NCI-H1417 treated with DMSO at 0.1 percent for 48 hours (cell line): ENCODE measurements at places on chromosomes 5 and 9.

- DNase-seq = no peak
Measured at GRCh38 chr5:142508591-142508990, 177.3 kb downstream of the FGF1 start.

GRCh38 chr9:95857124-95857523 lies 18.4 kb upstream of the ERCC6L2 start:
- DNase-seq = no peak

DNA sequence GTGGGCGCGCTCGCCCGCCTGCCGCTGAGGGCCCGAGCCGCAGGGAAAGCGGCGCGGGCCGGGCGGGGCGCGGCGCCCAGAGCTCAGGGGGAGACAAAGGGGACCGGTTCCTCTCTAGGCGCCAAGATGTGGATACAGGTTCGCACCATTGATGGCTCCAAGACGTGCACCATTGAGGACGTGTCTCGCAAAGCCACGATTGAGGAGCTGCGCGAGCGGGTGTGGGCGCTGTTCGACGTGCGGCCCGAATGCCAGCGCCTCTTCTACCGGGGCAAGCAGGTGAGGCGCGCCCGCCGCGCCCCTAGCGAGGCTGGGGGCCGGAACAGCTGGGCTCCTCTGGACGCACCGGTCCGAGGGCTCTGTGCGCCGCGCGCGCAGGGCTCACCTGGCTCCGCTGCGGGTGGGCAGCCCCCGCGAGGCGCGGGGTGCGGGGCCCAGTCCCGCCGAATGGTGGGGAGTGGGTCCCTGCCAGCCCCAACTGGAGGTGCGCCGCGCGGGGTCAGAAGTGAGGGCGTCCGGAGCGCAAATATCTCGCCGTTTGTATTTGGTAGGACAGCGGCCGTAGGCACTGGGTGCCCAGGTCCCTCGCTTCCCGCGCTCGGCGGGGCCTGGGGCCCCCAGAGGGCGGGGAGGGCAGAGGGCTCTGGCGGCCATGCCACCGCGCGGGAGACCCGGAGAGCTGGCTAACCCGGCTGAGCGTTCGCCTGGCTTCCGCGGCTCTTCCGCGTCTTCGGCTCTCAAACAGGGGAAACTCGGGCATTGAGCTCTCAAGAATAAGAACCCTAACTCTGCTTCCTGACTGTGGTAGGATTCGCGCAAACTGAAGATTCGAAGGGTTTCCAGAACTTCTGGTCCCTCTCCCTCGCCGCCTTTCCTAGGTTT lies 607 bp downstream of the UHRF2 start:
- DNase-seq = no peak

DNA sequence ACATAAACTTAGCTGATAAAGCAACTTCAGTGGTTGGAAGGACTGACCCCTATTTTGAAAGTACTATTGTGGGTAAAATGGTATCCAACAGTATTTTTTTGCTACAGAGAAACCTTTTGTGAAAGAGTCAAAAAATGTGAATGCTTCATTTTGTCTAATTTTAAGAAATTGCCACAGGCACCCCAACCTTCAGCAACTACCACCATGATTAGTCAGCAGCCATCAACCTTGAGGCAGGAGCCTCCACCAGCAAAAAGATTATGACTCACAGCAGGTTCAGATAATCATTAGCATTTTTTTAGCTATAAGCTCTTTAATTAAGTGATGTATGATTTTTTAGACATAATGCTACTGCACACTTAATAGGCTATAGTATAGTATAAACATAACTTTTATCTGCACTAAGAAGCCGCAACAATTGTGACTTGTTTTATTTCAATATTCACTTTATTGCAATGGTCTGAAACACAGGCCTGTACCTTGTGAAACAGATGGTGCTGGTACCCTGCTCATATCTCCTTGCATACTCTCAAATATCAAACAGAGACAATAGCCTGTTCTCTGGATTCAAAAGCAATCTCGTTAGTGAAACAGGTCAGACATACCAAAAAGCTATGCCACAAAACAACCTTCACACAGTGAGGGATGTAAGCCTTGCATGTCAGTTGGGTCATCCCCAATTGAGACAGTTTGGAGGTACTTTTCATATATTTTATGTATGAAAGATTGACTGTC lies 261.2 kb upstream of the FAM174A start:
- DNase-seq = no peak

DNA sequence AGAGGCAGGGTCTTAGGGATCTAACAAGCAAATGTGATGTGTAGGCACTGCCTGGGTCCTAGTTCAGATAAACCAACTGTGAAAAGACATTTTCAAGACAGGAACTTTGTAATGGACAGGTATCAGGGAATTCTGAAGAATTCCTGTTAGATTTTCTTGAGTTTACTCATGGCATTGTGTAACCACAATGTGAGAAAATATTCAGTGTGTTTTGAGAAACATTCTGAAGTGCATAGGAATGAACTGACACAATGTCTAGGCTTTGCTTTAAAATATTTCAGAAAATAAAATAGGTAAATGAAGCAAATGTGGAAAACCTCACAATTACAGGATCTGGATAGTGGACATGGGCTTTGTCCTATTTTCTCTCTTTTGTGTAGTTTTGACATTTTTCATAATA lies 15.2 kb upstream of the AFAP1L1 start:
- DNase-seq = no peak

DNA sequence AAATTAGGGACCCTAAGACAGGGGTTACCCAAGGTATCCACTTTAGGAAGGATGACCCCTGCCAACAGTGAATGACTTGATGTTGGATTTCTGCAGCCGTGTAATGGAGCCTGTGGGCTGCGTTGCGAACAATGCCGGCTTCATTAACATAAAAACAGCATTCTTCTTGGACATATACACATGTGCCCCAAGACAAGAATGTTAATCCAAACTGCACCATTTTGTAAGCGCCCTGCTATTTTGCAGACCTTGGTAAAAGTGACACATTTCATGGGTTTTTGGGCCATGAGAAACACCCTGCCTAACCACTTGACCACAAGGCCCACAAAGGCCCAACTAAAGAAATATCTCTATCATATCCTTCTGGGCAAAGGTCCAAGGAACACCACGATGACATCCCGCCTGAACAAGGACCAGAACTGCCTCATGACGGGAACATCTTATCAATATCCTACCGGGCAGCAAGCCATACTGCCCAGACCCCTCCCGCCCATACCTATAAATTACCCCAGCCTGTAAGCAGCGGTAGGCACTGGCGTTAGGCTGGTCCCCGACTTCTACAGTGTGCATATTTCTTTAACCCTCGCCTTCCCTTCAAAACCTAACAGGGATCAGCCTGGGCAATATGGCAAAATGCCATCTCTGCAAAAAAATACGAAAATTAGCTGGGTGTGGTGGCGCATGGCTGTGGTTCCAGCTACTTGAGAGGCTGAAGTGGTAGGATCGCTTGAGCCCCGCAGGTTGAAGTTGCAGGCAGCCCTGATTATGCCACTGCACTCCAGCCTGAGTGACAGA lies 9.7 kb upstream of the PDCD1LG2 start:
- no peak for DNase-seq

DNA sequence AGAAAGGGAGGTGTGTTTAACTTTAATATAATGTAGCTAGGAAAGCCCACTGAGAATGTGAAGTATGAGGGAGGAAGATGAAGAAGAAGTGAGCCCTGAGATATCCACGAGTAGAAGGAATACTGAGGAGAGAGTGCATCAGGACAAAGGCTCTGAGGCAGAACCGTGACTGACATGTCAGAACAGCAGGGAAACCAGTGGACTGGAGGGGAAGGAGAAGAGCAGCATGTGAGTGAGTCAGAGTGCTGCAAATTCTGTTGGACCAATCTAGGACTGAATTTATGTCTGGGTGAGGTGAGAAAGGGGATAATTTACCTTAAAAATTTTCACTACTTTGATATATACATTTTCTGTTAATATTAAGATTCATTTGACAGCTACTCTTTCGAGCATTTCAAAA lies 110.3 kb downstream of the ST8SIA4 start:
- no peak for DNase-seq

DNA sequence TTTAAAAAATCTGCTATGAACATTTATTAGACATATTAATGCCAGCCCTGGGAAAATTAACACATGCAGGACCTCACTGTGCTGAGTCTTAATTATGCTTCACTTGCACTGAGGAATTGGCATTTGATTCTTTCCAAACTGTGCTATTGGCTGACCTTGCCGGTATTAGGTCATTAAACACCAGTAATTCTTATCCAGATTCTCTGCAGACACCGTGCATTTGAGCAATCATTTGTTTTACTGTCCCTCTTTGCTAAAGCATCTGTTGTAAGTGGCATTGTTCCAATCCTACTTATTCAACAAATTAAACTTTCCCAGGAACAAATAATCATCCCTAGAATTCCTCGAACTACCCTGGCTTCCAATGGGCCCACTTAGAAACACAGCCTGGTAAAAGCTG lies 145.0 kb downstream of the SLC12A2 start:
- no peak for DNase-seq

DNA sequence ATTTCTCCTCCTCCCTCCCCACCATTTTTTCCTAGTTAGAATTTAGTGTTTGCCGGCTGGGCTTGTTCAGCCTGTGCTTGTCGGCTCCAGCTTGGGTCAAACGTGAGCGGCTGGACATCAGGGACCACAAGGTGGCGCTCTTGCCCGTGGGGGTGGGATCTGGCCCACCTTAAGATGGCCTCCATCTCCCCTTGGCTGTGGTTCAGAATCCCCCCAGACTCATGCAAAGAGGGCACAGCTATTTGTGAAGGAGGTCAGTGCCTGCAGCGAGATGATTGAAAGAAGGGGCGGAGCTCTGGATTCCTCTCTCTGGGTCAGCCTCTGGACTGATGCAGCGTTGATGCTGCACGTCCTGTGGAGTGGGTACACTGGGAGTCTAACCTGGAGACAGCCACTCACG lies 283.3 kb upstream of the TUT7 start:
- no peak for DNase-seq

- no peak for DNase-seq
Measured at GRCh38 chr5:35370871-35371270, 140.6 kb upstream of the PRLR start.

GRCh38 chr5:149421834-149422233 lies 42.7 kb upstream of the IL17B start:
- DNase-seq = no peak

- DNase-seq = no peak
Measured at GRCh38 chr5:76736679-76737556, 21.0 kb downstream of the F2R start.

- no peak for DNase-seq
Measured at GRCh38 chr9:113896713-113897112, 20.6 kb downstream of the ZNF618 start.

GRCh38 chr9:136189394-136190236 lies 15.3 kb downstream of the LHX3 start:
- no peak for DNase-seq

DNA sequence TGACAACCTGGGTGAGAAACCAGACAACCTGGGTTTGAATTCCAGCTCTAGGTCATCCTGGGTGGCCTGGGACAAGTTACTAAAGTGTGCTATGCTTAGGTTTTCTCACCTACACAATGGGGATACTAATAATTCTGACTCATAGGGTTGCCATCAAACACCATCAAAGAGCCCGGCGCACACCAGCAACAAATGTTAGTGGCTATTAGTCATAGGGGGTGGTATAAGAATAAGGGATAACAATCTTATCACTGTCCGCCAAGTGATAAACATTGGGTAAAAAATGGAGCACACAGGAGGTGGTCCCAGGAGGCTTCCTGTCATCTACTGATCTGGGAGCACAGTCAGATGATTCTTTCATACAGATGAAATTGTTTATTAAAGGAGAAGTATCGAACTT lies 61.4 kb upstream of the AFAP1L1 start:
- DNase-seq = no peak

DNA sequence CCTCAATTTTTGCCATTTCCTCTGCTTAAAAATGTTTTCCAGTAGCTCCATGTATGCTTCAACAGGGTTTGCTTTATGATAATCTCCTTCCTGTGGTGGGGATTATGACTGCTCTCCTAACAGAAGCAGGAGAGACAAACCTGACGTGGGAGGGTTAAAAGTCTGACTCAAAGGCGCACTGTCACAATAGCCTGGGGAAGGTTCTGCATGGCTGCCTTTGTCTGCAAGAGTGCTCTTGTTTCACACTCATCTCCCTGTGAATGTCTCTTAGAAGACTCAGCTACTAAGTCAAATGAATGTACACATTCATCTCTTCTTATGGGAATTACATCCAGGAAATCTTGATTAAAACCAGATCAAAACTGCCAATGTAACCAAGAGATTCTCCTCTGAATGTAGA lies 90.9 kb upstream of the MTAP start:
- no peak for DNase-seq

DNA sequence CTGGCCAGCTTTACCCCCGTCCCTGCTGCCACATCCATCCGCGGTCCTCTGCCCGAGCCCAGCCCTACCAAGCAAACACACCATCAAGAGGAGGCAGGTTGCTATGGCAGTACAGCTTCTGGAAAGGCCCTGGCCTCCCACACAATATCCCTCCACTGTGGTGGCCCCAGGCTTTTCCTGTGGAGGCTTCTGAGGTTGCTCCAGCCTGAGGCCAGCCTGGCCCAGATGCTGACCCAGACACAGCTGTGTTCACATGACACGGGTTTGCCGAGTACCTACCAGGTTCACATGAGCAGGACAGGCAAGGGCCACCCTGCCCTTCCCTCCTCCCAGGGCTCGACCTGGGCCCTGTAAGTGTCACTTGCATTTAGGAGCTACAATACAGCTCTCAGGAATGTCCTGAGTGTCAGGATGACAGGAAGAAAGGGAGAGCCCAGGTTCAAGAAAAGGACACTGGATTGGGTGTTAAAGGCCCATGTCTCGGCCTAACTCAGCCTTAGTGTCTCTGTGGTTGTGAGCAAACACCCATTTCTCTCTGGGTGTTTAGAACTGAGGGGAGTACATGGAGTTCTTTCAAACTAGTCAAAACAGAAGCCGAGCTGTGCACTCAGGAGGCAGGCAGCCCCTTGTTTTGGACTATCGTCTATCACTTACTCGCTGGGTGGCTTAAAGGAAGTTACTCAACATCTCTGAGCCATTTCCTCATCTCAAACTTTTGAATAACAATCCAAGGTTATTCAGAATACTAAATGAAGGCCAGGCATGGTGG lies 40.2 kb downstream of the NAIF1 start:
- no peak for DNase-seq

GRCh38 chr9:135062254-135062653 lies 25.2 kb upstream of the OLFM1 start:
- no peak for DNase-seq

- DNase-seq = no peak
Measured at GRCh38 chr9:35617548-35617947, 665 bp downstream of the CD72 start.

DNA sequence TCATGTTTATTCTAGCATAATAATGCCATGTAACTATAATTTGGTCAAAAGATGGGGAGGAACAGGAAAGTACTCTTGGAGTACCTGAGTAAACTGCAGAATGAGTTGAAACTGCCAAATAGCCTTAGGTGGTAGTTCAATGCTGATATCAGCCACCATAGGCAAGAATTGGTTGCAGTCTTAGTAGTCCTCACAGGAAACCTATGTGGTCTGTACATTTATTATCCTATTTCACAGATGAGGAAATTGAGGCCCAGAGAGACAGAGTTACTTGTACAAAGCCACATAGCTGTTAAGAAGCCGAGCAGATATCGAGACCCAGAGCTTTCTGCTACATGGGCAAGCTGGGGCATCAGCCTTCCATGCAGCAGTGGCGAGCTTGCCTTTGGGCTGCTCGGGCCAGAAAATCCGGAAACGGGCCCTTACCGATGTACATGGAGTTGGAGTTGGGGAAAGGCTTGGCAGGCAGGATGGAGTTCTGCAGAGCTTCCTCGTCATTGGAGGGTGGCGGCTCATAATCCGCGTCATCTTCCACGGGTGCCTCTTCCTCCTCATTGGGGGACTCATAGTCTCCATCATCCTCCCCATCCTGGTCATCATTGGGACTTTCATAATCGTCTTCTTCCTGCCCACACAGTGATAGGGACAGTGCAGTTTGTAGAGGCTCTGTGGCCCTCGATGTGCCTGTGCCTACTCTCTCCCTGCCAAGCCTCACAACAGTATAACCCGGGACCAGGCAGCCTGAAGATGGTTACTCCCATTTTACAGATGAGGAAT lies 27.1 kb downstream of the LCP2 start:
- no peak for DNase-seq
